ENCODE measurements at places on chromosomes 1 and 21.

GRCh38 chr1:178052650-178053461, 41.0 kb upstream of the RASAL2 start:
- DNase-seq, result no peak

DNA sequence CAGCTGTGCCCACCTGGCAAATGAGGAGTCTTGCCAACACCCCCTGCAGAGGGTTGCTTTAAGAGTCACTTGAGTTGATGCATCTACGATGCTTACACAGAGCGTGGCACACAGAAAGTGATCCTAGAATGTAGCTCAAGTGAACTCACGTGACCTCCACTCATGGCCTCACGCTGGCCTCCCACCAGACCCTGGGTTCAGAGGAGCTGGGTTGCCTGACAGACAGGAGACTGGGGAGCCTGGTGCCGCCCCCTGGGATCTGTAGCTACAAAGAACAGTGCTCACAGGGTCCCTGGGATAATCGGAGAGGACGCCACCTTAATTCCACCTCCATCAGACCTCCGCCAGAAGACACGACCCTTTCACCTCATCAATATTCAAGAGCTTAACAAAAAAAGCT, 81.4 kb upstream of the CASZ1 start:
- DNase-seq, result no peak

- no peak for DNase-seq
These were observed 63.1 kb upstream of the CNN3 start for GRCh38 chr1:94989911-94990473.

- no peak for DNase-seq
These were observed 239.8 kb upstream of the C1orf105 start for GRCh38 chr1:172180501-172181285.

GRCh38 chr1:78972723-78973122, 33.8 kb downstream of the ADGRL4 start:
- DNase-seq, result no peak

DNA sequence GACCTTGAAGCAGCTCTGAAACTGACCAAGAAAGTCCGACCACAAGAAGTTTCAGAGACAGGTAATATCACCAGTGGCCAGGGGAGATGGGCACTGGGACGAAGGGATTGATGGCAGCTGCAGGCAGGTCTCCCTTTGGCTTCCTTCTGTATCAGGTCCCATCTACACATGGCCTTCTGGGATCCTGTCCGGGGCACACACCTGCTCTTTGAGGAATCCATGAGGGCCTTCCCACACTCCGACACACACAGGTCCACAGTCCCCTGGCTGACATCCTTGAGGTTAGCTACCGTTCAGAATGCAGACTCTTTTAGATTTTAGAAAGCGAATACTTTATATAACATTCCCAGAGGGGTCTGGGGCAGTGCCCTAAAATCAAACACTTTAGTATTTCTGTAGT, 26.5 kb upstream of the TMEM125 start:
- no peak for DNase-seq
